ENCODE measurements at places on chromosomes 7 and 10.

- no peak for DNase-seq
These were observed 154.7 kb upstream of the AOAH start for GRCh38 chr7:36879021-36879420.

GRCh38 chr10:17649836-17650235 lies 5.9 kb downstream of the STAM start:
- DNase-seq = no peak

DNA sequence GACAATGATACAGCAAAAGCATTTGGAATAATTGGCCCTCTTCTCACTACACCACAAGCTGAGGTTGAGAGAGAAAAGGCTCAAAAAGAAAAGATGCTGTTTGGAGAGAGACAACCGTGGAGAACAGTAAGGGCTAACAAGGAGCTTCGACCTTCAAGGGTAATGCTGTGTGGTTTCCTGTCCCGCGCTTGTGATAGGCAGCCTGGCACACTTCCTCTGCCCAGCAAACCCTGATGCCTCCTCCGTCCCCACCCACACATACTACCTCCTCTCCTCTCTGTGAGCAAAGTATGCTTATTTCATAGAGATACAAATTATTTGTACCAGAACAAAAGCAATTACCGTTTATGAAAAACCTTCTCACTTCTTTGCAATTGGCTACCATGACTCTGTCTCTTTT lies 755.4 kb downstream of the KCNMA1 start:
- no peak for DNase-seq

GRCh38 chr7:33706771-33707200 lies 198.6 kb upstream of the BMPER start:
- no peak for DNase-seq

DNA sequence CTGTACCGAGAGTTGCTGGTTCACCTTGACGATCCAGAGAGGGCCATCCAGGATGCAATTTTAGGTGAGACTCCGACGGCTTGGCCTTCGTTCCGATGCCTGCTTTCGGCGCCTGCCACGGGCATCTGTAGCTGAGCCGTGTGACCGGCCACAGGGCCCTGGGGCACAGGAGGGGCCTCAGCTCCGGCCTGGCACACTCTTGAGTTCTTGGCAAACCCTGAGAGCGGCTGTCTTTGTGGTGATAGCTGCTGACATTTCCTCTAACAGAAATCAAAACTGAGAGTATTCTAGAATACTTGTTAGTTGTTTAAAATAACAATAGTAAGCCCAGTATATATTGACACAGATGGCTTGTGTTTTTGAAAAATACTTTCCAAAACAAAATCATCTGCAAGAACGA lies 52.2 kb upstream of the SUN1 start:
- DNase-seq = no peak

GRCh38 chr10:69446650-69447151 lies 4.6 kb upstream of the TSPAN15 start:
- DNase-seq = no peak

- no peak for DNase-seq
These were observed 276.1 kb downstream of the NEBL start for GRCh38 chr10:20620981-20621380.

DNA sequence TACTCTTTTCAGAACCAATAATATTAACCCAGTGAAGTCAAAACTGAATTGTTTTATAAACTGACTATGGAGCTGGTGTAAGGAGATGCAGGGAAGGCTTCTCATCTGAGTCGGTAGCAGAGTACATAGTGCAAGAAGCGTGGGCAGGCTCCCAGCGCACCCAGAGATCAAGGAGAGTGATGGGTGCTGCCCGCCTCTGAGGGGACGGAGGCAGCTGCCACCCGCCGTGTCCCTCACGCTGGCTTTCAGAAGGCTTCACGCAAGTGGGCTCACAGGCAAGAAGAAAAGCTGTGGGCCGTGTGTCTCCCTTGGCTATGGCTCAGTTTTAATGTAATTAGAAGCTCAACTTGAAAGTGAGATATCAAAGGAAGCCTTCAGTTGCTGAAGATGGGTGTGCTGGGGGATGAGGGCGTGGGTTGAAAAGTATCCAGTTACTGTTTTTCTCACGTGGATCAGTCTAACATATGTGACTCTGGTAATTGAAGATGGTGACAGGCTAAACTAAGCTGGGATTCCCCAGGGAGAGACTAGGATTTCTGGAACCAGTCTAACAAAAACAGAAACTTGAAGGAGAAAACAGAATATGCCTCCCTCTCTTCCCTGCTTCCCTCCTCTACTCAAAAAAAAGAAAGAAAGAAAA lies 159.9 kb downstream of the MGMT start:
- DNase-seq = no peak

DNA sequence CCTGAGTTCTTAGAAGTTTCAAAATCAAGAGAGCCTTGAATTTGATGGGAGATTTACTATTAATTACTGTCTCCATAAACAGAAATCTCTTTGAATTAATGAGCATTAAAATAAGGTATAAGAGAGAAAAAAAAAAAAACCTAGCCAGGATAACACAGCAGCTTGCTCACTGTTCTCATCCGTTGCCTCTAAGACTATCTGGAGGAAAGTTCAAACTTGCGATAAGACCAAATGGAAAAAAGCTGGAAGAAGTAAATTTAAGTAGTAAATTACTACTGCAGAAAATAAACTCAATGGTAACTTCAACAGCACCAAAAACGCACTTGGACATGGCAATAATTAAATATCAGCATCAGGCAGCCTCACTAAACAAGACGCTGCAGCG lies 36.7 kb downstream of the GNA12 start:
- no peak for DNase-seq

DNA sequence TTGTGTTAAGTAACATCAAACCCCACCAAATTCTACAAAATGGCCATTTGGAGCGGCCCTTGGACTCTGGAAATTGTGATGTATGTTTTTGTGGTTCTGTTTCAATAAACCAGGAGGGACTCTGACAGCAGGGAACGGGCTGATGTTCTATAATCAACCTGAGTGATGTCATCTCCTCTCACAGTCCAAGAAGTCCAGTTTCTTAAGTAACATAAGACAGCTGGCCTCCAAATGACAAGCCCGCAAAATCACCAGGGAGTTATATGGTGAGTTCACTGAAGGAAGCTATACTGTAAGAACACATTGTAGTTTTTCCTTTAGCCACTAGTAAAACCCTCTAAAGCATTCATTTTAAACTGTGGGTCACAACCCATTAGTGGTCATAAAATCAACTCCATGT lies 34.0 kb downstream of the GOT1 start:
- no peak for DNase-seq

GRCh38 chr7:130958846-130959245 lies 224.8 kb upstream of the KLF14 start:
- DNase-seq = no peak

- no peak for DNase-seq
These were observed 292.5 kb upstream of the ZNF32 start for GRCh38 chr10:43940898-43941837.

DNA sequence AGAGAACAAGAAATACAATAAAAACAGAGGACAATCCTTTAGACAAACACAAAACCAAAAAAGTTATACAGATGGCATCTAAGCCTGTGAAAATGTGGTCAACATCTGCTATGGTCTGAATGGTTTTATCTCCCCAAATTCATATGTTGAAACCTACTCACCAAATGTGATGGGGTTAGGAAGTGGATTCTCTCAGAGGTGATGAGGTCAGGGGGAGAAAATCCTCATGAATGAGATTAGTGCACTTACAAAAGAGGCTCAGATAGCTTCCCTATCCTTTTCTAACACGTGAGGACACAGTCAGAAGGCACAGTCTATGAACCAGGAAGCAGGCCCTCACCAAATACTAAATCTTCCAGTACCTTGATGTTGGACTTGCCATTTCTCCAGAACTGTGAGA lies 147.8 kb upstream of the GPR22 start:
- DNase-seq = no peak

DNA sequence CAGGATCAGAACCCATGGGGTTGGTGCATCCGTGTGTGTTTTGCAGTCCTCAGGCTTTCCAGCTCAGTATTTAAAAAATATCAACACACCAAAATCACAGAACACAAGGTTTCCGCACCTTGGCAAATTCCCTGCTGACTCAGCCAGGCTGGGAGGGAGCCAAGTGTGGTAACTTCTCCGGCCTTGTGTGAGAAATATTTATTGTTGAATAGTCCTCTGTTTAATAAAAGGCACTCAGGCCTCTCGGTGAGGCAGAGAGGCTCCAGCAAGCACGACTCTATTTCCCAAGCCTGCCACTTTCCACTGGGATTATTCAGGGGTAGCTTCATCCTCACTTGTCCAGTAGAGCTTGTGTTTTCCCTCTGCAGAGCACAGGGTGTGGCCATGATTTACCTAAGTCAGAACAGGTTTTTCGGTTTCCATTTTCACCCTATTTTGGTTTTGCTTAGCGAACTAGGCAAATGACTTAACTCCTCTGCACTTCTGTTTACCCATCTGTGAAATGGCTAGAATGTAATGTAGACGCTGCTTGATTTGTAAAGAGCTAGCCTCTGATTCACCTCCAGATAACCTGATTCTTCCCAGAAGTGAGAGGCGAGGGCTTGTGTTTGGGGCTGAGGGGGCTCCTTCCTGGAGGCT lies 13.0 kb upstream of the CHST15 start:
- DNase-seq = no peak

All from endothelial cell (in vitro differentiated cells).